Cardiac fibroblast (primary cell): ENCODE measurements at places on chromosomes 3 and 15.

DNA sequence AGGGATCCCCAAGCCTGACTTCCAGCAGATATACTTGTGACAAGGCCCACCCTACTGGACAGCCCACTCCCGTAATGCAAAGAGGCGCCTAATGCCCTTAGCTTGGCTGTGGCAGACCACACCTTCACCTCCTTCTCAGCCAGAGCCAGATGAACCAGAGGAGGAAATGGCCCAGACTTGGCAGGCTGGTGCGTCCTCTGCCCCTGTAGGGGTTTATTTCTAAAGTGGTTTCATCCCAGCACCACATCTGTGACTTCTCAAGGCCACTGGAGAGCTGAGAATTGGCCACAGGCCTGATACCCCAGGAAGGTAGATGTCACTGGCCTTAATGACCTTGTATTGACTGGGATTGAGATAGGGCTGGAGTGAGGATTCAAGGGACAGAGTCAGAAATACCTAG, 29.5 kb downstream of the BOC start:
- no peak for DNase-seq

GRCh38 chr3:185024966-185025365, 127.9 kb downstream of the C3orf70 start:
- no peak for DNase-seq

DNA sequence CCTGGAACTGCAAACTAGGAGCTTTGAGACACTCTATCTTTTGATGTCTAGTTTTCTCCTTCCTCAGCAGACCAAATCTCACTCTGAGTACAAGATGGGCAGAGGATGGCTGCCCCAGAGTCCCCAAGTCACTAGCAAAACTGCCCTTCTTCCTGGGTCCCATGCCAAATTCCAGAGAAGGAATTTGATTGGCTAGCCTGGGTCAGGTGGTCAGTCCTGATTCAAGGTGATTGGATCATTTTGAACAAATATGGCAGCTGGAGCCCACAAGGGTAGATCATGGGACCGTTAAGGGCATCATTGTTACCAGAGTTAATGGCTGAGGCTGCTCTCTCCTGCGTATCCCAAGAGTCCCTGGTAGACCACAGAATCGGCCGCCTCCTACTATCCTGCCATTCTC, 21.7 kb downstream of the SLC6A1 start:
- no peak for DNase-seq

- peak; percentile 14 for DNase-seq
Observed at GRCh38 chr15:79169526-79170133, 79.0 kb upstream of the RASGRF1 start.

GRCh38 chr3:196268284-196269163, 19.0 kb downstream of the PCYT1A start:
- peak; percentile 74 for DNase-seq

DNA sequence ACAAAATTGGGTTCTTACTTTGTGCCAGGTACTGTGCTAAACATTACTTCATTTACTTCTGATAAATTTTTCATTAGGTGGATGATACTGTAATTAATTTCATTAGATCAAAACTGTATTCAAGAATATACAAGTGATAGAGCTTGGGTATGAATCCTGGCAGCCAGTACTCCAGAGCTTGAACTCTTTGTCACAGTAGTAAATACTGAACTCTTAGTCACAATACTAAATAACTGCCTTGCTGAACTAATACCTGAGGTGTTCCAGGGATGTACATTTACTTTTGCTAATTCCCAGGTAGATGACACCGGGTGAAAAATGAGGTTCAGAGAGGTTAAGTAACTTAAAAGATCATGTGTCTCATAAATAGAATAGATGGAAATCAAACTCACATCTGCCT, 20.3 kb downstream of the FXR1 start:
- DNase-seq, result no peak

DNA sequence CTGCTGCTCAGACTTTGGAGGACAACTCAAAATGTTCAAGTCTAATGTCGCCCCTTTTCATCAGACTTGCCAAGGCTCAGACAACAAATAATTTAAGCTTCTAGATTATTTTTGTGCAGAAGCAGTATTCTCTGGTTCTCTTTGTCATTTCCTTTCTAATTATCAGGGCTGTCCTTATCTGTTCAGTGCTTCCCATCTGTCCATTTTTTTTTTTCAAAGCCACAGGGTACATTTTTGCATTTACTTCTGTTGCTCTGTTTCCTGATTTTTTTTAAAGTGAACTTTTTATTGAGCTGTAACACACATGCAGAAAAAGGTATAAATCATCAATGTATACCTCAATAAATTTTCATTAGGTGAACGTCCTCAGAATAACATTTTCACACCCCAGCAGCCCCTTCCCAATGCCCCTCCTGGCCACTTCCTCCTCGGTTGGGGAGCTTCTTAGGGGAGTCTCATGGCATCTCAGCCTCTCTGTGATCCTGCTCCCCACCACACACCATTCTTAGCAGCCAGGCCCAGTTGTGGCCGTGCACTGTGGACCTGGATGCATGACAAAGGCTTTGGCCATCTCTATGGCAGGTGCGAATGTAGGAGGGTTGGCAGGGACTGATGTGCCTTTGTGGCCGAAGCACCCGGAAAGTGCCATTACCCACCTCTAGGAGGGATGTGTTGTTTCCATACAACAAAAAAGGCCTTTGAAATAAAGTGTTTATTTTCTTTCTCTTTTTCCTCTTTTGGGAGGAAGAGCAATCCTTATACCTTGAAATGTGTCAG, 303.5 kb upstream of the LRRFIP2 start:
- DNase-seq, result no peak

- no peak for DNase-seq
Observed at GRCh38 chr3:24149032-24149431, 203.9 kb downstream of the NR1D2 start.

GRCh38 chr3:127456471-127457093, 134.0 kb downstream of the TPRA1 start:
- peak; percentile 37 for DNase-seq

- no peak for DNase-seq
Observed at GRCh38 chr3:176712191-176712590, 485.1 kb downstream of the TBL1XR1 start.

- no peak for DNase-seq
Observed at GRCh38 chr3:73353649-73354217, 271.0 kb downstream of the PDZRN3 start.

DNA sequence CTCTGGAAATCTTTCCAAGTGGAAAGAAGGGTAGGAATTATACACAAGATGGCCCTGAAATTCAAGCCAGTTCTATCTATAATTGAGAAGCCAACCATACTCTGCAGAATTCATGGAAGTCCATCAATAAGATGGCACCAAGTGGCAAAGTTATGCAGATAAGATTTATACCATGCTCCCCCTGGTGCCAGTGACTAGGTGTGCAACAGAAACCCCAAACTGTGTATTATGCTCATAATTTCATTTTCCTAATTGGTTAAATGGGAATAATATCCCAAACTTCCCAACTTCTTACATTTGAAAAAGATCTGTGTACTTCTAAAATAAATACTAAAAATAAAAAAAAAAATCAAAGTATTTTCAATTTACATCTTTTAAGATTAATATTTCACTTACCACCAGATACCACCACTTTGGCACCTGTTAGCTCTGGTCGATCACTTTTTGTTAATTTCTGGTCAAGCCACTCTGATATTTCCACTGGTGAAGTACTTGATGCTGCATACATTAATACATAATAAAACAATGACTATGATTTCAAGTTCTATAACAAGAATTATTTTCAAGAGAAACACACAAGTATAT, 25.9 kb downstream of the ETFA start:
- peak; percentile 14 for DNase-seq

GRCh38 chr15:69647142-69647513, 194.5 kb downstream of the RPLP1 start:
- DNase-seq, result no peak

- DNase-seq, result no peak
Observed at GRCh38 chr15:60297047-60297446, 100.7 kb downstream of the ANXA2 start.

GRCh38 chr15:32706704-32707103, 11.1 kb upstream of the GREM1 start:
- no peak for DNase-seq

DNA sequence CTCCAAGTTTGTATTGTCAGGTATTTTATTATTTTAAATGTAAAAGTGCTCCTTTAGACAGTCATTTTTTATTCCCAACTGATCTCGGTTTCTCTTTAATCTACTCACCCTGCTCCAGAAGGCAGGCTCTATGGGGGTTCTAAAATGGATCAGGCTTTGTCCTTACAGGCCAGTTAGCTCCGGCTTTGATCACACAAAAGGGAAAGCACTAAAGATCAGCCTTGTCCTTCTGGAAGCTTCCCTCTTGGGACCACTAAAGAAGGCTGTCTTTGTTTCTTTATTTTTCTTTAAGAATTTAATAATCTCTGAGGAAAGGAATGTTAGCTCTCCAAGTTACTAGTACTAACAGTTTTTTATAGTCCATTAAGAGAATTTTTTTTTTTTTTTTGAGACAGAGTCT, 560.5 kb upstream of the ZNF717 start:
- DNase-seq, result no peak
